RKO (cell line): ENCODE measurements at places on chromosomes 3 and 15.

- DNase-seq = no peak
Measured at GRCh38 chr3:113847664-113848461, 9.3 kb downstream of the GRAMD1C start.

- DNase-seq = no peak
Measured at GRCh38 chr15:50542887-50543210, 3.6 kb downstream of the USP50 start.

GRCh38 chr15:101031213-101031612 lies 112.1 kb downstream of the LRRK1 start:
- DNase-seq = no peak

- no peak for DNase-seq
Measured at GRCh38 chr3:79040091-79040490, 727.7 kb downstream of the ROBO1 start.

DNA sequence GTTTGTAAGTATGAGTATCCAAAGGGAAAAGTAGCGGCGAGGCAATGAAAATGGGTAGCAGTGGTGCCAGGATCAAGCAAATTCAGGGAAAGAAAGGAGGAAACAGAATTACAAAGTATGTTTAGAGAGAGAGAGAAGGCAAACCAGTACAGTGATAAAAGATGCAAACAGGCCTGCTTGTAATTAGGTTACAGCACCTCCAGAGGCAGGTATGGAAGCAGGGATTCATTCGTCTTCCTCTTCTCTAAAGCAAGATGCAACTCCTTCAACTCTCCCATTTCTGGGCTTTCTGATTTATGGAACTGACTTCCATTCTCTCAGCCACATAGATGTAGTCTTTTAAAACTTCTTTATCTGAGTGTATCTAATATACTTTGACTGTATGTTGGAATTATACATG lies 68.0 kb downstream of the CRYBG3 start:
- no peak for DNase-seq

- DNase-seq = no peak
Measured at GRCh38 chr3:72256716-72257115, 471.8 kb upstream of the PROK2 start.

GRCh38 chr15:58019503-58020376 lies 45.8 kb downstream of the ALDH1A2 start:
- DNase-seq = no peak
